ENCODE measurements at places on chromosomes 5 and 9. TPM values are rescaled to one million over a fixed set of nuclear protein-coding genes. Genes with fewer than 3 reads are reported as not detected.

Gene SPINK4
- not detected for total RNA-seq

Gene LMX1B
- total RNA-seq = not detected

Gene CACFD1
- 4.5 TPM for total RNA-seq

Gene FBXW5
- total RNA-seq = 117 TPM

Gene DRD1
- not detected for total RNA-seq

Gene PPP1R26
- total RNA-seq = 5.3 TPM

Gene FGF10
- not detected for total RNA-seq

Gene PFN3
- total RNA-seq = not detected

Gene SHISAL2B
- not detected for total RNA-seq

Gene SMIM32
- total RNA-seq = not detected

Gene CTNND2
- not detected for total RNA-seq

Gene GAPT
- 6.1 TPM for total RNA-seq

Gene GABRP
- not detected for total RNA-seq

Gene RBM27
- total RNA-seq = 26.2 TPM

Gene RLN1
- 0.43 TPM for total RNA-seq

Gene PRR16
- total RNA-seq = not detected

Gene OLFML2A
- total RNA-seq = not detected

Gene SLC36A2
- total RNA-seq = not detected

Gene PLPPR1
- not detected for total RNA-seq

Gene F12
- total RNA-seq = 0.66 TPM

Gene SH3TC2
- 0.68 TPM for total RNA-seq

Gene RGS7BP
- not detected for total RNA-seq

Gene SYK
- total RNA-seq = 104 TPM

Gene MOB3B
- total RNA-seq = 0.30 TPM

Gene AGXT2
- not detected for total RNA-seq

Gene KIF24
- total RNA-seq = 0.30 TPM

Gene C5orf46
- total RNA-seq = not detected

Gene TAS2R1
- total RNA-seq = not detected

Gene MYOZ3
- not detected for total RNA-seq

Gene CNTFR
- not detected for total RNA-seq

Gene SOX30
- total RNA-seq = 0.09 TPM

Gene ORM2
- not detected for total RNA-seq

Gene PCDHA11
- not detected for total RNA-seq

Gene OTP
- total RNA-seq = not detected

Gene TMEM203
- 30.5 TPM for total RNA-seq

Gene CSF1R
- total RNA-seq = 4.9 TPM

Gene PCDHB11
- not detected for total RNA-seq

Gene ZBED3
- 2.6 TPM for total RNA-seq

Gene AK8
- total RNA-seq = 0.18 TPM

Gene FKBP15
- 37.9 TPM for total RNA-seq

Gene BTNL8
- not detected for total RNA-seq

Gene CER1
- not detected for total RNA-seq

Data from natural killer cell (primary cell).